Stomach (tissue), 19 donors: ENCODE measurements at places on chromosomes 4 and X.

- DNase-seq: no peak
Observed at GRCh38 chr4:165505958-165506837, 127.4 kb downstream of the CPE start.

DNA sequence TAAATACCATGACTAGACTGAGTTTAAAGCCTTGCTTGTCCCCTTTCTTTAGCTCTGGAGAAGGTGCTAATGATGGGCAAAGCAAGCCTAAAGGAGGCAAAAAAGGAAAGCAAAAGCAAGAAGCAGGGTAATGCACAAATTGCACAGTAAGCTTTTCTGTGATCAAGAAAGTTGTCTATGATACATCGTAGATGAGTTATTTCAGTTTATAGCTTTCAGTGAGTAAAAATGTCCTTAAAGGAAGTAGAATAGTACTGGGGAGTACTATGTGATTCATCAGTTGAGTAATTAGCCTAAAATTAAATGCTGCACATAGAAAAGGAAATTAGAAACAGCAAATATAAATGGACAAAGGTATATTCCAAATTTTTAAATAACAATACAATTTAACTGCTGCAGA, 50.2 kb upstream of the PDE5A start:
- DNase-seq: no peak

DNA sequence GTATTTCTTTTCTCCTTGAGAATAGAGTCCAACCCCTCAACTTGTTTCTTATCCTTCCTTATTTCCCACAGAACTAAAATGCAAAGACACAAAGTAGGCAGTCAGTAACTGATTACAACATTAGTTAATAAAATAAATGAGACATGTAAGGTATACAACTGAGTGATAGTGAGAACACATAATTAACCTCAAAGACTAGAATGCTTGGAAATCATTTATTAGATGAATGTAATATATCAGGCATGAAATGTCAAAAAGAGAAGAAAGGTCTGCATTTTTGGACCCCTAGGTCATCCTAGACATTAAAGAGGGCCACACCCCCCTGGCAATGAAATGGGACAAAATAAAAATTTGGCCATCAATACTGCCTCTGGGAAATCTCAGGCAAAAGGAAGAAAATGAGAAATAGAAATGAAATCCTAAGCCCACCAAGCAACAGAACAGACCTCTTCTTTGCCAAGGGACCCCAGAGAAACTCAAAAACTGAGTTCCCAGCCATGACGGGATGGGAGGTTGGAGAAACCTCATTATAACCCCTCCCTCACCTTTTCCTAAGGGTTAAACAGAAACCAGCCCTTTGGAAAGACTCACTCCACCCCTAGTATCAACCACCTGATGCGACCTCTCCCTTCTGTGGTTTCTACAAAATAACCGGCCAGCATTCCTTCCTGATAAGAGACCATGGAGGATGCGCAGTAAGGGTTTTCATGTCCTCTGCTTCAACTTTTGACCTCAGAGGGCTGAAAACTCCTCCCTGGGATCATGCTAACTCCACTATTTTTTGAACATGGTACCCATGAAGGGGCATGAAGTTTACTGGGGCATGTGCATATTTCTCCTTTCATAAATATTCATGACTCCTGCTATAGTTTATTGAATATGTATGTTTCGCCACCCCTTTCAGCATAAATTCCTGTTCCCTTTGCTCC, 90.0 kb upstream of the EXOC1L start:
- DNase-seq: no peak

DNA sequence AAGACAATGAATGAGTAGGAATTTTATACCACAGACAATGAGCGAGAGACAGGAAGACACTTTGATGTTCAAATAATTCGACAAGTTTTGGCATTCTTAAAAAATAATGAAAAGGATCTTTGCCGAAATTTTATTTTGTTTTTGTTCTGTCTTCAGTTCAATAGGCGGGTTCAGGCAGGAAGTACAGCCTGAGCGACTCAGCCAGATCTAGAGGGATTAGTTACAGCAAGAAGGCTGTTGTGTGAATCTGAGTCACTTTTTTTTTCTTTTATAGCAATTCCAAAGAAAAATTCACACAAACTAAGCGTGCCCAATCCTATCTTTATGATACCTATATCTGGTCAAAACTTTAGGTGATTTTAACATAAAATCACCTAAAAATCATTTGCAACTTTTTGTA, 505.4 kb upstream of the FAM241A start:
- no peak for DNase-seq

- peak; percentile 56 for DNase-seq
Observed at GRCh38 chr4:109303140-109303496, 660 bp upstream of the COL25A1 start.

DNA sequence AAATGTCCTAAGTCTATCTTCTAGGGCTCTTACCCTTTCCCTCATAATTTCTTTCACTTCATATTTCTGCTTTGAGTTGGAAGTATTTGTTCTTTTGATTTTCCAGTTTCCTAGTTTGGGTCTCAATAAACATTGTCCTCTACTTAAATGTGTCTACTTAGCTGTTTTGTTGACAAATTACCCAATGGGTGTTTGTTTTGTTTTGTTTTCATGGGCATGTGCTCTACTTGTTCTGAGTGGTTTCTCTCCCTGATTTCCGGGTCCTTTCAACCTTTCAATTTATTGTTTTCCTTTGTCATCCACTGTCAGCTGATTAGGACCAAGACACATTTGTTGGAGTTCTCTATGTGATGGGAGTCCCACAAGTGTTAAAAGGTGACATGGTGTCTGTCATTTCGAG, 1181.4 kb downstream of the RPA4 start:
- DNase-seq: no peak

DNA sequence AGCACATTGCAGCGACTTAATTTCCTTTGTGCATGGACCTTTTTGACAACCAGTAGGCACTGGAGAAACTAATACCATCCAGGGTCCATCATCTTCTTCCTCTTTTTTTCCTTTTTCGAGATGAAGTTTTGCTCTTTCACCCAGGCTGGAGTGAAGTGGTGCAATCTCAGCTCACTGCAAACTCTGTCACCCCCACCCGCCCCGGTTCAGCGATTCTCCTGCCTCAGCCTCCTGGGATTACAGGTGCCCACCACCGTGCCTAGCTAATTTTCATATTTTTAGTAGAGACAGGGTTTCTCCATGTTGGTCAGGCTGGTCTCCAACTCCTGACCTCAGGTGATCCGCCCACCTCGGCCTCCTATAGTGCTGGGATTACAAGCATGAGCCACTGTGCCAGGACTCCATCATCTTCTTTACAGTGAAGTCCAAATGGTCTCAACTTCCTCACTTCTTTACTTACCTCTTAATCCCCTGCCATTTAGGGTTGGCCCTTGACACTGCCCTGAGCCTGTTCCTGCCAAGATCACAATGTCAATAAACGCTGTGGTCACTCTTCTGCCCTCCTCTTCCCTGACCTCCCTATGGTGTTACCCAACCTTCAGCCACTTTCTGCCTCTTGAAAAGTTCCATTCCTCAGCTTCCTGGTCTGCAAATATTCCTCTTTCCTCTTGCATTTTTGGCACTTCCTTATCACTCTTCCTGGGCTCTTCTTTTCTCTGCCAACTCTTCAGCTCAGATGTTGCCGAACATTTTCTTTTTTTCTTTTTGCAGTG, 119.8 kb upstream of the SLC34A2 start:
- no peak for DNase-seq

GRCh38 chr4:127217586-127218229, 415.0 kb upstream of the INTU start:
- no peak for DNase-seq

DNA sequence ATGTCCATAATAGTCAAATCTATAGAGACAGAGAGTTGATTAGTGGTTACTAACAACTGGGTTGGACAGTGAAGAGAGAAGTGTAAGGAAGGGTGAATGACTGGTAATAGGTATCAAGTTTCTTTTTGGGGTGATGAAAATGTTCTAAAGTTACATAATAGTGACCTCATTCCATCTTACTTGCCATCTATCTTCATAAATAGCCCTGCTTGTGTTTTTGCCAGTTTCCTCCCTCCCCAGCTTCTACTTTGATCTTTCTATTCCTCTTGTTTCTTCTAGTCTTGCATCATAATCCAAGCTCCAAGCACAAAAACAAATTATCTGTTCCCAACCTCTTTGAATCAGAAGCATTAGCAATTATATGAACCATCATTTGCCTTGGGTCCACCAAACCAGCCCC, 40.2 kb upstream of the TET2 start:
- no peak for DNase-seq

DNA sequence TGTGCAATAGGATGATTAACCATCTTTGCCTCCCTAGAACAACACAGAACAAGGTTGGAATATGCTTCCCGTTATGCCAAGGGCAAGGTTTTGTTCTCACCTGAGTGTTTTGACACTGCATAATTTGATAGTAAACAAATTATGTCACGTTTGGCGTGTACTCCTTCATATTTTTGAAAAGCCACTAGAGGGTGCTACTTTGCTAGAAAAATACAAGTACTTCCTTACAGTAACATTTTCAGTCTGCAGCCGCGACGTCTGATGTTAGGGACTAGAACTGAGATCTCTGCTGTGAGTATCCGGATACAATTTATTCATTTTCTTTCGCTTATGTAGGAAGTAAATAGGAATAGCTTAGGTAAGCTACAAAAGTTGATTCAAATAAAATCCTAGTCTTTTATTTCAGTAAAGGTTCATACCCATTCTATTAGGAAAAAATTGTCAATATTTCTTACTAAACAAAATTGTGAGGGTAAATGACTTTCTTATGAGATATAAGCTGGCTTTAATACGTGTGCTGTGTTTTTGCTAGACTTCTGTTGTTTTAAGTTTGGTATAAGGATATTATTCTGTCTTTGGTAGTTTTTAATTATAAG, 181.1 kb upstream of the WDFY3 start:
- peak; percentile 46 for DNase-seq

GRCh38 chr4:138104284-138104680, 137.9 kb downstream of the SLC7A11 start:
- DNase-seq: no peak

DNA sequence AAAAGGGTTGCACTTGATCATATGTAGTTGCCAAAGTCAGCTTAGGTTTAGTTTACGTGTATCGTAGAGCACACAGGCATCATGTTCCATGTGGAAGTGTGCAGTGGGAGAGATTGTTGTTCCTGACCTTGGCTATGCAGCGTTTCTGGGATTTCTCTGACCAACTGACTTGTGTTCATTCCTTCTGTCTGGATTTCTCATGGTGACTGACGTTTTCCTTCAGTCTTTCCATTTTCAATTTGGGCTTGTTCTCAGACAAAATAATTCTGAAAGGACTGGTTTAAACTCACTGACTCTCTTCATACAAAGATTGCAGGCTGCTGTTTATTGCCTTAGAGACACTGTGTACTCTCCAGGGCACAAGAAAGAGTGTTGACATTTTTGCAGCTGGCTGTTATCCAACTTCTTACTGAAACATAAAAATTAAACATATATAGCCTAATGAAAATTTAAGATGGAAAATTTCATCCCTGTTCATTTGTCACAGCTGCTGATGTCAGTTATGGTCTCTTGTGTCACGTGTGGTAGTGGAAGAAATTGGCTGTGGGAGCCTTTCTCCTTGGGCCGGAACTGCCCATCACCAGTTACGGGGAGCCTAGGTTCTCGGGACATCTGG, 95.4 kb downstream of the TNIP2 start:
- DNase-seq: peak; percentile 58

DNA sequence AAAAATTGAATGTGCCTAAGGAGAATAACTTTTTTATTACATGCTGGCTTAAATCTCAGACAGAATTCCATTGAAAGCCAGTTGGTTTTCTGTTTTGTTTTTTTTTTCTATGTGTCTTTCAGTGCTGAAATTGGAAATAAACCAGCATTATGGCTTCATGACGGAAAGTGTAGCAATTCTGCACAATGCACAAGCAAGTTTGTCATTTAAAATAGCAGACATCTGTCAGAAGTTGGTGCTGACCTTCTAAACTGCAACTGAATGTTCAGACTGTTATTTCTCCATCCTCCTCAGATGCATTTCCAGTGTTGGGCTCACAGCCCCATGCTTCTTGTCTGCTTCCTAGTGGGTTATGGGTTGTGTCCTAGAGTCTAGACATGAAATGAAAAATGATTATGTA, 107.2 kb upstream of the LIMCH1 start:
- no peak for DNase-seq

GRCh38 chr4:155759372-155760252, 791 bp downstream of the GUCY1B1 start:
- peak; percentile 85 for DNase-seq

DNA sequence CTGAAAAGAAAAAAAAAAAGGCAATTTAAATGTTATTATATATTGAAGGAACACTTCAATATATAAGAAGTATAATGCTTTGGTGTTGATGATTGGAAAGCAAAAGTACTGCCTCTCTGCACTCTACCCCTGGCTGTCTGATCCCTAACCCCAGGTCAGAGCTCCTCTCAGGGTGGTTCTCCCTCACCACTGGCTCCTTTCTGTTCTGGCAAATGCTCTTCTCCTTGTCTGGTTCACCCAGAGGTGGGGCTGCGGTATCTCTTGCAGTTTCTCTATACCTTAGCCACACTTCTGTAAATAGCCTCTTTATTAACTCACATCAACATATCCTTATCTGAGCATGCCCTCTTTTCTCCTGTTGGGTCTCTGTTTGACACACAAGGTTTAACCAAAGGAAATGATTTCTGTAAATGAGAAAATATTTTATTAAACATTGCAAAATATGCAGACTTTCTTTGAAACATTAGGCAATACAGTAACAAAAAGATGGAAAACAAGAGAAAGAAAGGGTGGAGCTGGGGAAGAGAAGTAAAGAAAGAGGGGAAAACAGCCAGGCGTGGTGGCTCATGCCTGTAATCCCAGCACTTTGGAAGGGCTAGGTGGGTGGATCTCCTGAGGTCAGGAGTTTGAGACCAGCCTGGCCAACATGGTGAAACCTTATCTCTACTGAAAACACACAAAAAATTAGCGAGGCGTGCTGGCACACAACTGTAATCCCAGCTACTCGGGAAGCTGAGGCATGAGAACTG, 45.7 kb downstream of the ING2 start:
- DNase-seq: no peak

- DNase-seq: no peak
Observed at GRCh38 chr4:24795666-24796381, 451 bp downstream of the SOD3 start.

DNA sequence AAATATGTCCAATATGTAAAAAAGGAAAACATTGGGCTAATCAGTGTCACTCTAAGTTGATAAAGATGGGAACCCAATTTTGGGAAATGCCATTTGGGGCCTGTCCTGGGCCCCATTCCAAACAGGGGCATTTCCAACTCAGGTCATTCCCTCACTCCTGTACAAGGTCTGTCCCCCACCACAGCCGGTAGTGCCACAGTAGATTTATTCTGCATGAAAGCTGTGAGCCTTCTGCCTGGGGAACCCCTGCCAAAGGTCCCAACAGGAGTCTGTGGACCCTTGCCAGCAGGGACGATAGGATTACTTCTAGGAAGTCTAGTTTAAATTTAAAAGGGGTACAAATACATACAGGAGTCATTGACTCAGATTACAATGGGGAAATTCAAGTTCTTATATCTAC, 317.6 kb upstream of the GNPDA2 start:
- no peak for DNase-seq
